ENCODE measurements at places on chromosomes 4 and X. TPM values are rescaled to one million over a fixed set of nuclear protein-coding genes. Genes with fewer than 3 reads are reported as not detected.

- H3K4me1 ChIP-seq, result peaks cover 7% of the 10 kb centered on the region
- H3K36me3 ChIP-seq, result no peaks in the 10 kb centered on the region
- H3K27me3 ChIP-seq, result no peaks in the 10 kb centered on the region
- no peak overlapping the region for H3K27ac ChIP-seq
- no peak for DNase-seq
Observed at GRCh38 chr4:121740796-121741409, 24.1 kb downstream of the SMIM43 start.

DNA sequence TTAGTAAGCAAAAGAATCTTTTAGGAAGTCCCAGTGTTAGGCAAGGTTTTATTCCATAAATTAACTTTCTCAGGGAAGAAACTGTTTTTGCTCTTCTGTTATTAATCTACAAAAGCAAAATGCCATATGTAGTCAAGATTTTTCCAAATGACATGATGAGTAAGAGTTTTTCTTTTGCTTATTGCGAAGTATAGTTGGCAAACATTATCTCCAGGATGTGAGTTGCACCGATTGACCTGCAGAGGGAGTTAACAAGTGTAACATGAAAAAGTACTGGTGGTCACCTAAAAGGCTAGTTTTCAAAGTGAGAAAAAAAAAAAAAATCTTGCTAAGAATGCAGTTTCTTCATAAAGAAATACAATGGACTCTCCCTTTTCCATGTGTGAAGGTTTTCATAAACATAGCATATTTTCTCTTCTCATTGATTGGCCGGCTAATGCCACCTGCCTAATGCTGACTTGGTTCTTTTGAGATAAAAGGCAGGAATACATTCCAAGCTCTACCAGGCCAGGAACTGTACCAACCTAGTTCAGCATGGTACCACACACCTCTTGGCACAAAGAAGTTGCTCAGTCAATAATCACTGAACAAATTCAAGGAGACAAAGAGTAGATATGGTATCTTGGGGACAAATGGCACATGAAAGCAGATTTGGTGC is 100.2 kb downstream of the LNX1 start:
- peaks cover 10% of the 10 kb centered on the region for H3K4me1 ChIP-seq
- no peak overlapping the region for H3K27ac ChIP-seq
- H3K36me3 ChIP-seq, result no peaks in the 10 kb centered on the region
- DNase-seq, result no peak

DNA sequence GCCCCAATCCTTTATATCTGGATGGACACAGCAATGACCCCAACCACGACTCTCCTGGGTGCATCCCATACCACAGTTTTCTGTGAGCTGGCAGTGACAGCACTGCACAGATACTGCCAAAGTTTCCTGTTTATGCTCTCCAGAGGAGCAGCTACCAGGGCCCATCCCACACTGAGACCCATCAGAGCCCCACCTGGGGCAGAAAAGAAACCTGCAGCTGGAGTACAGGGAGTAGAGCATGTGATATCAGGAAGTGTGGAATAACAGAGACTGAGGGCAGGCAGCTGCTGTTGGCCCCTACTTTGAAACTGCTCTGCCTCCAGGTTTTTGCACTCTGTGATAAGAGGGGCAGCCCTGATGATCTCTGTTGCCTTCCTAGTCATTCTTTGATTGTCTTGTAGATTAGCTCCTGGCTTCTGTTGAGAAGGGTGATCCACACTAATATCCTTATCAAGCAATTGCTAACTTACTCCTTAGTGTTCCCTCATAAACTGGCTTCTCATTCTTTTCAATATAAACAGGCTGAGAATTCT is 526.3 kb upstream of the TECRL start:
- H3K27me3 ChIP-seq, result no peaks in the 10 kb centered on the region
- no peaks in the 10 kb centered on the region for H3K36me3 ChIP-seq
- no peak for DNase-seq
- no peak overlapping the region for H3K4me3 ChIP-seq

GRCh38 chrX:104270916-104271512 is 16.3 kb upstream of the ESX1 start:
- no peaks in the 10 kb centered on the region for H3K4me1 ChIP-seq
- no peak overlapping the region for H3K27ac ChIP-seq

DNA sequence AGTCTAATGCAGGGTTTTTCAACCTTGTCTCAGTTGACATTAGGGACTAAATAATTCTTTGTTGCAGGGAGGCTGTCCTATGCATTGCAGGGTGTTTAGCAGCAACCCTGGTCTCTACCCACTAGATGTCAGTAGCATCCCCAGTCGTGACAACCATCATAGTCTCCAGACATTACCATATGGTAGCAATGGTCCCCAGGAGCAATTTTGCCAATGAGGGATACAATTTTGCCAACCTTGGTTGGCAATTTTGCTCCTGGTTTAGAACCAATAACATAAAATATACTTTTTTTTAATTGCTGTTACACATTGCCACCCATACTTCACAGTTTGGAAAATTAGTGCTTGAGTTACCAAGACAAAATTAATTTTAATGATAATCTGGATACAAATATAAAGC is 6.0 kb downstream of the EREG start:
- no peak for DNase-seq
- H3K27ac ChIP-seq, result no peak overlapping the region
- no peaks in the 10 kb centered on the region for H3K36me3 ChIP-seq

- H3K27me3 ChIP-seq, result no peaks in the 10 kb centered on the region
- DNase-seq, result no peak
- H3K4me1 ChIP-seq, result no peaks in the 10 kb centered on the region
Observed at GRCh38 chr4:186500721-186501304, 54.6 kb downstream of the MTNR1A start.

DNA sequence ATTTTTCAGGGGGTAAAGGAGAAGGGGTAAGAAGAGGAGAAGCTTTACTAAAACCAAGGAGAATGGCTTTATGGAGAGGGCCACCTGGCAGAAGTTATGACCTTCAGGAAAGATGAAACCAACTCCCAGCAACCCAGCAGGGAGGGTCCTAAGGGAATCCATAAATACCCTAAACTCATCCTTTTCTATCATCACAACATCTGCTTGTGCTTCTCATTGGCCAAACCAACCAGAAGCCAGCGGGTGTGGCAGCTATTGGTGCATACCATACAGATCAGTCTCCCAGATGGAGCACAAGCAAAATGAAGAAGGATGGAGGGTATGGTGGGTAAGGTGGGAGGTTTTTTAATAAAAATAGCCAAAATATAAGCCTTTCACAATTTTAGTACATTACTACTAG is 58.5 kb upstream of the ARSJ start:
- DNase-seq, result no peak
- peaks cover 10% of the 10 kb centered on the region for H3K4me1 ChIP-seq
- H3K36me3 ChIP-seq, result no peaks in the 10 kb centered on the region
- no peak overlapping the region for H3K27ac ChIP-seq
- no peaks in the 10 kb centered on the region for H3K27me3 ChIP-seq

GRCh38 chrX:118221270-118221669 is 104.7 kb upstream of the KLHL13 start:
- H3K27ac ChIP-seq, result no peak overlapping the region
- H3K4me3 ChIP-seq, result no peak overlapping the region
- H3K4me1 ChIP-seq, result no peaks in the 10 kb centered on the region
- H3K36me3 ChIP-seq, result no peaks in the 10 kb centered on the region
- H3K27me3 ChIP-seq, result no peaks in the 10 kb centered on the region

DNA sequence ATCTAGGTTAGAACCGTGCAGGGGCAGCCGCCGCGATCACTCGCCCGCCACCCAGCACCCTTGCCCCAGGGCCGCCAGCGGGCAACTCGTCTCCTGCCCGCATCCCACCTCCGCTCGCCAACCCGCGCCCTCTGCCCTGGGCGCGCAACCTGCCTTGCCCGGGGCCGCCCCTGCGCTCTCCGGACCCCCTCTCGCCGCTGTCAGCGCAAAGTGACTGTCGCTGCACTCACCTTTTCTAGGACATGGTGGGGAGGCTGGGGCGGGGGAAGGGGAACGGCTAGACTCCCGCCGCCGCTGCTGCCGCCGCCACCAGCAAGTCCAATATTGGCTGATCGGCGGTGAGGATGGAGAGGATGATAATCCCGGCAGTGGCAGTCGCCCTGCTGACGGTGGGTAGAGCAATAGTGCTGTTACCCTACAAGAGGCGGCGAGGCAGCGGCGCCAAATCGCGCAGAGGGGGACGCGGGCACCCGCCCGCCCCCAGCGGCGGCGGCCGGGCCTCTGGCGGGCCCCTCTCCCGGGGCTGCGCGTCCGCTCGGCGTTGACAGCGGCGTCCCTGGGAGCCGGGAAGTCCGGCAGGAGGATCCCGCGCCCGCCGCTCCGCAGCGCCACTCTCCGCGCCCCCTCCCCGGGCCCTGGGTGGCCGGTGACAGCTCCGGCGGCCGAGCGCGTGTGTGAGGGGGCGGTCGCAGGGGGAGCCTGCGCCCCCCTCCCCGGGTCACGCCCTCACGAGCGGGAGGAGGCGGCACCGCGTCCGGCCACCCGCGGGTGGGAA is 2.3 kb upstream of the NR3C2 start:
- no peaks in the 10 kb centered on the region for H3K36me3 ChIP-seq
- H3K27ac ChIP-seq, result peak overlapping the region; percentile 97

GRCh38 chrX:109920325-109920724 is 82.6 kb upstream of the TMEM164 start:
- no peaks in the 10 kb centered on the region for H3K36me3 ChIP-seq
- H3K4me3 ChIP-seq, result no peak overlapping the region
- no peaks in the 10 kb centered on the region for H3K27me3 ChIP-seq

DNA sequence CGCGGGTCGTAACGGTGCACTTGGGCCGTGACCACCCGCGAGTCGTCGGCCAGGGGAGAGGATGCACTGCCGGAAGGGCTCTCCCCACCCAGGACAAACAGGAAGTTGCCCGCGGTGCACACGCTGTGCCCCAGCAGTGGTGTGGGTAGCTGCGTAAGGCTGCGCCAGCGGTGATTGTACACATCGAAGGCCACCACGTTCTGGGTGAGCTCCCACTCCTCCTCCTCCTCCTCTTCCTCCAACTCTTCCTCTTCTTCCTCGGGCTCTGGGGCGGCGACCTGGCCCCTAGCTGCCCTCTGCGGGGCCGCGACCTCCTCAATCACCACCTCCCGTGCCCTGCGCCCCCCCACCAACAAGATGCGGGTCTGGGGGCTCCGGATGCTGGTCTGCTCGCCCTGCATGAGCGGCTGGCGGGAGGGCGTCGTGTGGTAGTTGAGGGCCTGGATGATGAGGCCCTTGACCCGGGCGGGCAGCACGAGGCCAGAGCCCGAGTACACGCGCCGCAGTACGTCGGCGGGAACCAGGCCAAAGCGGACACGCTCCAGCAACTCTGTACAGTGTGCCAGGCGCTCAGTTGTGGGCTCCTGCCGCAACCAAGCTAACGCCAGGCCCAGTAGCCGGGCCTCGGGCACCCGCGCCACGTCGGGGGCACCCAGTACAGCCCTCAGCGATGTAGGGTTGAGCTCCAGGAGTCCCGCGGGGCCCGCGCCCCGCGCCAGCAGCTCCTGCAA is 1.4 kb downstream of the KLHL34 start:
- no peak overlapping the region for H3K4me3 ChIP-seq
- H3K4me1 ChIP-seq, result no peaks in the 10 kb centered on the region
- H3K36me3 ChIP-seq, result no peaks in the 10 kb centered on the region
- DNase-seq, result no peak

The MND1 gene
- not detected for total RNA-seq

The YY2 gene
- total RNA-seq, result 1.5 TPM

The ACOT9 gene
- 42.0 TPM for total RNA-seq

The FGF13 gene
- total RNA-seq, result 3.2 TPM

The VCX3A gene
- not detected for total RNA-seq

The SLITRK4 gene
- total RNA-seq, result 0.58 TPM

The SRPK3 gene
- total RNA-seq, result not detected

The PAGE2 gene
- not detected for total RNA-seq
